Immature natural killer cell (primary cell): ENCODE measurements at places on chromosomes 7 and 10. TPM values are rescaled to one million over a fixed set of nuclear protein-coding genes. Genes with fewer than 3 reads are reported as not detected.
A peak's percentile ranks its signal among the peaks of the same experiment; 100 is the strongest.

DNA sequence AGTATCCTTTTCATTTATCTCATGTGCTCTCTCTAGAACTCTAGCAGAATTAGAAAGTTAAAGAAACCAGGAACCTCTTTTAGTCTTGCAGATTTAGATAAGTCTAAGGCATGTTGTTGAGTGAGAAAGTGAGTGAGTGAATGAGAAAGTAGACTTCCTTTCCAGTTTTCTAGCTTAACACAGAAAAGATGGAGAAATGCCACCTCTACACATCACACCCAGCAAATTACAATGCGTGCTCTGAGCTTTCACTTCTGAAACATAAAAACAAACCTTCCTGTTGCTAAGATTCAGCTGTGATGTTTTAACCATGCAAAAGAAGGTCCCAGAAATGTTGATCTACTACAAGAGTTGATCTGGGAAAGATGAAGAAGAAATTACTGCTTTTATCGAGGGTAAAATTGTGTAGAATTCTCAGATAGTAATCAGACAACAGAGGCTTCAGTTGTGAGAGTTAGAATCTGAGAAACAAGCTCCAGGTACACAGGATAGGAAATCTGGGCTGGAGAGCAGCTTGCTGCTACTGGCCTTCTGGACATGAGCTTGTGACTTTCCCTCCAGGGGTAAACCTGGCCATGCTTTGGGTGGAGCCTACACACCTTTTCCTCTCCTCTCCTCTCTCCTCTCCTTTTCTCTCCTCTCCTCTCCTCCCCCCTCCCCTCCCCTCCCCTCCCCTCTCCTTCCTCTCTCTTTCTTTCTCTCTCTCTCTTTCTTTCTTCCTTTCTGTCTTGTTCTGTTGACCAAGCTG is 4.6 kb downstream of the CYP3A5 start:
- H3K4me1 ChIP-seq, result peaks cover 3% of the 10 kb centered on the region
- H3K27ac ChIP-seq, result no peak overlapping the region
- no peaks in the 10 kb centered on the region for H3K36me3 ChIP-seq
- H3K4me3 ChIP-seq, result no peak overlapping the region

DNA sequence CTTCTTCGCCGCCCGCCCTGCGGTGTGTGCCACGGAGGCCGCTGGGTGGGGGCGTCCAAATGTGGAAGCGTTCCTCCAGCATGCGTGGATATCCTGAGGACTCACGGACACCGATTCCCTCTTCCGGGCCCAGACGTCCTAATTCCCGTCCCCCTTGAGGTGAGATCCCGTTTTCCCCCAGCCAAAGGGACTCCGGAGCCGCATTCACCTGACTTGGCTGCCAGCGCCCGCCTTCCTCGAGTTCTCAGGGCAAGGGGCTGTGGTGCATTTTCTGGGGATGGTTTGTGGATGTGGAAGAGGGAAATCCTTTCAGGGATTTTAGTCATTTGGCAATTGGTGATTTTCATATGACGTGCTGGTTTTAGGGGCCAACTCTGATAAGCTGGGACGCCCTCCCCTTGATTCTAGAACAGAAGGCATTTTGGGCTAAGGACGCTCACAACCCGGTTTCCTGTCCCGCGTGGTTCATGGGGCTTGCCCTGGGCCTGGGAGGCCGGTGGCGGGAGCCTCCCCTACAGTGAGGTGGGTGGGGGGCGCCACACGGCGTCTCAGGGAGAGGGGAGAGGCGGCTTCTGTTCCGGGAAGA is 165.4 kb downstream of the ACTR3B start:
- DNase-seq, result no peak
- no peak overlapping the region for H3K4me3 ChIP-seq
- H3K27ac ChIP-seq, result no peak overlapping the region
- no peaks in the 10 kb centered on the region for H3K4me1 ChIP-seq
- peaks cover 11% of the 10 kb centered on the region for H3K27me3 ChIP-seq

DNA sequence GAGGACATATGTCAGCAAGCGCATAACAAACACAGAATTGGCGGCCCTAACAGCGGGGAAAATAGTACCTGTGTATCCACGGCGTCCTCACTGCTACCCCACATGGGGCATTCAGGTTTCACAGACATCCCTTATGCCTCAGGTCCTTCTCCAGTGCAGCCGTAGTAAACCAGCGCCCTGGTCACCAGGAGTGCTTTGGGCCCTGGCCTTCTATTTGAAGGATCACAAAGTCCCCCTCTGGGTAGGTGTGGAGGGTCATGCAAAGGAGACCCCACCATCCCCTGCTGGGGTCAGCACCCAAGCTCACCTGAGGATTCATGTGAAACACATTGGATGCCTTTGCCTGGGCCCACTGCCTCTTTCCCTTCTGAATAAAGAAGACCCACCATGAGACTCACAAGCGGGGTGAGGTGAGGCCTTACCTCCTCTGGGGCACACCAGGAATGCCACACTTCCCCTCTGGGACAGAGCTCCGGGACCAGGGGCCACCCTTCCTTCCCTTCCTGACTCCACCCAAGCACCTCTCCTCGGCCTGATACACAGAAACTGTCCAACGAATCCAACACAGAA is 18.8 kb downstream of the CLRN3 start:
- H3K36me3 ChIP-seq, result no peaks in the 10 kb centered on the region
- no peaks in the 10 kb centered on the region for H3K4me1 ChIP-seq
- no peak overlapping the region for H3K27ac ChIP-seq
- H3K4me3 ChIP-seq, result no peak overlapping the region

DNA sequence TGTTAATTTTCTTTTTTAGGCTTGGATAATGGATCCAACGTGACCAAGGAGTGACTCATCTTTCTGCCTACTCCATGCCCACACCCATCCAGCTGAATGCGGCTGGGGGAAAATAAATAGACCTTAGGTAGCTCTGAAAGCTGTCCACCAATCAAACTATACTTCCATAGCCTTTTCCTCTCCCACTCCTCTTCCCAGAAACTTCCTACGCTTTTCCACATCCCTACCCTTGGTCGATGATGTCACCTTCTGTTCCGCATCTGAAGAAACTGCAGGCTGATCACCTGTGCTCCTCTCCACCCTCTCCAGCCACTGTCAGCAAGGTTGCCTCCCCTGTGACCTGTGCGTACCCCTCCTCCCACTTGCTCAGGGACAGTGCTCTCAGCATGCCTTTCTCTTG is 359.8 kb upstream of the KLF6 start:
- H3K4me3 ChIP-seq, result no peak overlapping the region
- DNase-seq, result no peak
- H3K4me1 ChIP-seq, result no peaks in the 10 kb centered on the region
- no peak overlapping the region for H3K27ac ChIP-seq
- peaks cover 1% of the 10 kb centered on the region for H3K27me3 ChIP-seq
- H3K36me3 ChIP-seq, result no peaks in the 10 kb centered on the region

- no peak overlapping the region for H3K4me3 ChIP-seq
- DNase-seq, result no peak
- no peaks in the 10 kb centered on the region for H3K36me3 ChIP-seq
- no peak overlapping the region for H3K27ac ChIP-seq
These were observed 137.7 kb downstream of the FAM204A start for GRCh38 chr10:118204292-118204943.

- H3K27ac ChIP-seq, result no peak overlapping the region
- H3K27me3 ChIP-seq, result no peaks in the 10 kb centered on the region
- DNase-seq, result no peak
- no peak overlapping the region for H3K4me3 ChIP-seq
- no peaks in the 10 kb centered on the region for H3K36me3 ChIP-seq
- no peaks in the 10 kb centered on the region for H3K4me1 ChIP-seq
These were observed 13.5 kb upstream of the ADAM22 start for GRCh38 chr7:87920578-87920977.

DNA sequence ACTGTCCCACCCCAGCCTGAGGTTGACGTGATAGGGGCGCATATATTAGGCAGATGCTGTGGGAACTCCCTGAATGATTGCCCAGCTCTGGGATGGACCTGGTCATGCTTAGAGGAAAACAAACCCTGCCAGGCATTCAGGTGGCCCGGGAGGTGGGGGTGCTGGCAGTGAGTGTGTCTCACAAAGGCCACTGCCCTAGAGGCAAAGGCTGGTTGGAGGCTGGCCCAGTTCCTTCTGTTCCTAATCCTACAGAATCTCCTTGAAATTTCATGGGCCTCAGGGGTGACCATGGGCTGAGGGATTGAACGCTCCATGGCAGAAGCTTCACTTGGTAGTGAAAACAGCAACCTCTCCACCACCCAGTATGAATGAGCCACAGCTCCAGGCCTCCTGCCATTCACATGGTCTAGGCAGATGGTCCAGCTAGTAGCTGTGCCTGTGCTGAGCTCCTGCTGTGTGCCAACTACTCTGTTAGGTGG is 25.6 kb downstream of the ADRA2A start:
- H3K27me3 ChIP-seq, result no peaks in the 10 kb centered on the region
- H3K4me3 ChIP-seq, result no peak overlapping the region
- no peaks in the 10 kb centered on the region for H3K36me3 ChIP-seq
- no peak overlapping the region for H3K27ac ChIP-seq
- no peaks in the 10 kb centered on the region for H3K4me1 ChIP-seq

The C10orf53 gene
- polyA plus RNA-seq, result not detected

DNA sequence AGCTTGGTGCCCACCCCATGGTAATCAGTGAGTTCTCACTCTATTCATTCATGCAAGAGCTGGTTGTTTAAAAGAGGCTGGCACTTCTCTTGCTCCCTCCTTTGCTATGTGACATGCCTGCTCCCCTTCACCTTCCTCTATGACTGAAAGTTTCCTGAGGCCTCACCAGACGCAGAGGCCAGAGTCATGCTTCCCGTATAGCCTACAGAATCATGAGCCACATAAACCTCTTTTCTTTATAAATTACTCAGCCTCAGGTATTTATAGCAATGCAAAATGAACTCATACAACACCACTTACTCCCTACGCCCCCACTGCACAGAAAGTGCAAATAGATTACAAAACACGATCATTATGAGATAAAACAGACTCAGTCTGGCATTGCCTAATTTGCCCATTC is 39.0 kb downstream of the SEC61G start:
- no peak overlapping the region for H3K4me3 ChIP-seq
- H3K27me3 ChIP-seq, result peaks cover 3% of the 10 kb centered on the region

The CHAT gene
- not detected for polyA plus RNA-seq

DNA sequence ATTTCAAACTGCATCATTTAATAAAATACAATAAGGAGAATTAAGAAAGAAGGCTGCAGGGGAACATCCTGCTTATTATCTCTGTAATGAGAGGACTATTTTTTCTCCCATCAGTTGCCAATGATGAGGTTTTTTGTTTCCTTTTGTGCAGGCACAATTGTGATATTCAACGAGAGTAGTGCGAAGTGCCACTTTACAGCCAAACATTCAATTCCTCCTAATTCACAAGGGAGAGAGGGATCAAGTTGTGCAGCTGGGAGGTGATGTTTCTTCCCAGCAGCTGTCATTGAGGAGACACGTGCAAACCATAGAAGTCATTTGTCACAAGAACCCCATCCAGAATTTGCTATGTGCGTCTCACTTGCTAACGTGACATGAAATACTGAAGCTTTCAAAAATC is 81.6 kb upstream of the ICA1 start:
- no peaks in the 10 kb centered on the region for H3K36me3 ChIP-seq
- no peak for DNase-seq
- no peak overlapping the region for H3K27ac ChIP-seq
- H3K4me1 ChIP-seq, result no peaks in the 10 kb centered on the region
- H3K27me3 ChIP-seq, result peaks cover 7% of the 10 kb centered on the region

GRCh38 chr7:84820481-84820880 is 366.4 kb downstream of the SEMA3D start:
- H3K36me3 ChIP-seq, result no peaks in the 10 kb centered on the region
- H3K4me1 ChIP-seq, result no peaks in the 10 kb centered on the region
- H3K4me3 ChIP-seq, result no peak overlapping the region
- DNase-seq, result no peak
- H3K27ac ChIP-seq, result no peak overlapping the region

The FLNC gene
- not detected for polyA plus RNA-seq

The SLK gene
- polyA plus RNA-seq, result 8.6 TPM

The PALD1 gene
- polyA plus RNA-seq, result 0.14 TPM

The BTAF1 gene
- 4.7 TPM for polyA plus RNA-seq

- no peaks in the 10 kb centered on the region for H3K36me3 ChIP-seq
- H3K27me3 ChIP-seq, result no peaks in the 10 kb centered on the region
- H3K4me1 ChIP-seq, result peaks cover 53% of the 10 kb centered on the region
- H3K4me3 ChIP-seq, result peak overlapping the region; percentile 93
- peak overlapping the region; percentile 99 for H3K27ac ChIP-seq
- DNase-seq, result peak; percentile 7
These were observed 24.3 kb upstream of the ITGB1 start for GRCh38 chr10:32982293-32982709.

The NXPH1 gene
- polyA plus RNA-seq, result not detected

The TCF7L2 gene
- polyA plus RNA-seq, result 1.8 TPM

GRCh38 chr7:46386428-46387399 is 465.6 kb upstream of the IGFBP3 start:
- no peak overlapping the region for H3K4me3 ChIP-seq
- no peaks in the 10 kb centered on the region for H3K36me3 ChIP-seq
- H3K4me1 ChIP-seq, result no peaks in the 10 kb centered on the region
- no peak for DNase-seq

DNA sequence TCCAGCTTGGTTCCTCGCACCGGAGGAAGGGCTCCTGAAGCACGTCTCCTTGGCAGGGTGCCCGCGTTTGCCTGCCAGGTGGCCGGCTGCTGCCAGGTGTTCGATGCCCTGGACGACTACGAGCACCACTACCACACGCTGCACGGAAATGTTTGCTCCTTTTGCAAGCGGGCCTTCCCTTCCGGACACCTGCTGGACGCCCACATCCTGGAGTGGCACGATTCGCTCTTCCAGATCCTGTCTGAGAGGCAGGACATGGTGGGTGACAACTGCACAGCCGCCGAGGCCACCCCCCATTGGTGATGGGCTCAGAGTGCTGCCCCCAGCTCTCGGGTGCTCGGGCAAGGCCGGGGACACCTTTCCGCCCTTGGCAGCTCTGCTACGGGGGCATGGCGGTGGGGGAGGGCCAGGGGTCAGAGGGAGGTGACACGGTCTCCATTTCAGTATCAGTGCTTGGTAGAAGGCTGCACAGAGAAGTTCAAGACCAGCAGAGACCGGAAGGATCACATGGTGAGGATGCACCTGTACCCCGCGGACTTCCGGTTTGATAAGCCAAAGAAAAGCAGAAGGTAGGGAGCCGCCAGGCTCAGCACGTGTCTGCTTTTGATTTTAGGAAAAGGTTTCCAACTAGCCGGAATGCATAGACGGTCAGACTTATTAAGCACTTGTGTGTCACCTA is 1.1 kb downstream of the ZNF511 start:
- H3K27ac ChIP-seq, result no peak overlapping the region
- DNase-seq, result no peak
- H3K4me1 ChIP-seq, result peaks cover 28% of the 10 kb centered on the region
- peaks cover 20% of the 10 kb centered on the region for H3K27me3 ChIP-seq
- peaks cover 17% of the 10 kb centered on the region for H3K36me3 ChIP-seq
